Progenitor cell of endocrine pancreas (in vitro differentiated cells): ENCODE measurements at places on chromosomes 12 and 14.

DNA sequence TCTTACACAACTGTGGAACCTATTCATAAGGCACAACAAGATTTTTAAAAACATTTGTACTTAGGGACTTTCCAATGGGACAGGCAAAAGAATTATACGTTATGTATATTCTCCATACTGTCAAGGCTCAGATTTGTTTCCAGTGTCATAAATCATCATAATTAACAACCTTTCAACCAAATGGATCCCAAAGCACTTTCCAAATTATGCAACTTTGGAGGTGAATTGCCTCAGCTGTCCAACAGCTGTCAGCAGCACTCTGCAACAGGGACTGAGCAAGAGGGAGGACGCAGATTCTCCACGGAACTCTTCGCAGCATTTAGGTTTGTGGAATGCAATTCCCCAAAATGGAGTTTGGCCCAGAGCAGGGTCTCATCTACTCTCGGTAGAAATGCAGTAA lies 186.6 kb downstream of the PAX9 start:
- DNase-seq = no peak

GRCh38 chr14:95413289-95414215 lies 93.8 kb upstream of the CLMN start:
- DNase-seq = no peak

DNA sequence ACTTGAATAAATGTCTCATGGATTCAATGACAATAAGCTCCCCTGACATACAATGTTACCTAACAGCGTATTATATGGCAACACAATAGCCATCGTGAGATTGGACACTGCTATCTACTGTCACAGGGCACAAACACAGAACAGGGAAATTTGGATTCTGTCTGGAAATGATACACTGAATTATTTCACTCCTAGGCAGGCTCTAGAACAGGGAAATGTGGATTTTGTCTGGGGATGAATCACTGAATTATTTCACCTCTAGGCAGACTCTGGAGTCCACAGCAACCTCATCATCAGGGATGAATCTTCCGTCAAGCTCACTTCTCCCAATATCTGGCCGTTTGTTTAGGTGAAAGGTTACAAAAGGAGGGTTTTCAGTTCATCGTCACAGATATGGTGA lies 288.8 kb downstream of the TMEM132D start:
- no peak for DNase-seq

DNA sequence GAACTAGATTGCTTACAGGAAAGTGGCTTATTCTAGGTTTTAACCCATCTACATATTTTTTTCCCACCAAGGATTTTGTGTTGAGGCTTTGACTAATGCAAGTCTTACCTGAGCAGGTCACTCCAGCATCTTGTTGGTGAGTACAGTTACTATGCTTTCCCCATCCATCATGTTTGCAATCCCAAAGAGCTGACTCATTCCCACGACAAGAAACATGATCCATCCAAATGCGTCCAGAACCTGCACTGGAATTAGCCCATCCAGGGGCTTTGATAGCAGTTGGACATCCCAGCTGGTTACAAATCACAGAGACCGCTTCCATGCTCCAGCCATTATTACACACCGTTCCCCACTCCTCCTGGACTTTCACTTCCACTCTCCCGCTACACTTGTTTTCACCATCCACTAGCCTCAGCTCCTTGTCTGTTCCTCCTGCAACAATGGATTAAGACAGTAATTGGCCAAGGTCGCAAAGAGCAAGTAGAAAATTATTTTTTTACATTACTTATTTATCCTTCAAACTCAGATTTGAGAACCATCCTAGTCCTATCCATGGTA lies 2.5 kb downstream of the CD163 start:
- no peak for DNase-seq

DNA sequence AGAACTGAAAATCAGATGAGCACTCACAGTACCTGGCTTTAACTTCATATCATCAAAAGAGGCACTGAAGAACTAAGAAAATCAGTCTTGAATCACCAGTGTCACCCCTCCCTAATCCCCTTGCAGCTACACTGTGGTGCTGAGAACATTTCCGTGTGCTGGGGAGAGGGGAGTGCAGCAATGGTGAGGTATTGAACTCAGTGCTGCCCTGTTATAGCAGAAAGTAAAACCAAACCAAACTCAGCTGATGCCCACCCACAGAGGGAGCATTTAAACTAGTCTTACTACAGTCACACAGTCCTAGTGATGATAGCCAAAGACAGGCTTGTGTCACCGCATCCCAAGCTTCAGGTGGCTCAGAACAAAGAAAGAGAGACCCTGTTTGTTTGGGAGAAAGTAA lies 122.1 kb downstream of the CPNE8 start:
- DNase-seq = no peak

GRCh38 chr14:60646226-60646818 lies 3.0 kb downstream of the SIX1 start:
- DNase-seq = no peak

DNA sequence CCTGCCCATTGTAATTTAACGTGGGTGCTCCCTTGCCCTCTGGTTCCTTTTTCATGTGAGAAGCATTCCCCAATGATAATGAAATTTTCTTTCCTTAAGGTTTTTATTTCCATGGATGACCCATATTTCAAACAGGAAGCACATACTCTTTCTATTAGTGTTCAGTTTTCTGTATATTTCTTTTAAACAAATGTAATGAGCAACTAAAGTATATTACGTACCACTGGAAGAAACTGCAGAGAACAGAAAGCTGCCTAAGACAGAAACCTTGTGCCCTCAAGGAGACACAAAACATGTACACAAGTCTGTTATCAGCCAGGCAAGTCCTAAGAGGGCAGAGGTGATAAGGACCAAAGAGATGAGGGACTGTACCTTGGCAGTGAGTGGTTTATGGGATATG lies 414.9 kb downstream of the ETNK1 start:
- DNase-seq = no peak

GRCh38 chr14:66459603-66460002 lies 26.6 kb upstream of the CCDC196 start:
- DNase-seq = no peak

- no peak for DNase-seq
Observed at GRCh38 chr12:91215940-91216454, 33.4 kb upstream of the DCN start.

DNA sequence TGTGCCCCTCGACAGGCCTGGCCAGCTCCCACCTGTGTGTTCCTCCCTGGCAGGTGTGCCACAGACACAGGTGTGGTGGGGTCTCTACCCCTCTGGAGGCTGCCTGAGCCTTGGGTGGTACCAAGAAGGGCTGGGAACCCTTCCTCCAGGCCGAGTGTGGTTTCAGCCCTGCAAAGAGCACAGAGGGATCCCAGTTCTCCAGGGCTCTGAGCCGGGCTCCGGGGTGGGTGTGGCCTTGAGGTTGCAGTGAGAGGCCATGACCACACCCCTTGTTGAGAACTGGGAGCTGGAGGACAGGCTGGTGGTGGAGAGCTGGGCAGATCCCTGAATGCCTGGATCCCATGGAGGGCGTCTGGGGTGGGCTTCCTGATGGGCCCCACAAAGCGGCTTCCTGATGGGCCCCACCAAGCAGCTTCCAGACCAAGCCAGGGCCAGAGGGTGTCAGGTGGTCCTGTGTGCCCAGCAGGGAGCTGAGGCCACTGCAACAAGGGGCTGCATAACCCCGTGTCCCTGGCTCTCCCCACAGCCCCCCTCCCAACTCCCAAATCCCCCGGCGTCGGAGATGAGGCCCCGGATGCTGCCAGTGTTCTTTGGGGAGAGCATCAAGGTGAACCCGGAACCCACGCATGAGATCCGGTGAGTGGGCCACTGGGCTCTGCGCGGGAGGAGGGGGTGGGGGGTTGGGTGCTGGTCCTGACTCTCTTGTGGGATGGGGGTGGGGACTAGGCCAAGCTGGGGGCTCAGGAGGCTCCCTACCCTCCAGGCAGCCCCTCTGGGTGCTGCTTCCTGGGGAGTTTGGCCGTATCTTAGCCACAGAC lies 16.6 kb downstream of the RFLNA start:
- DNase-seq = no peak

DNA sequence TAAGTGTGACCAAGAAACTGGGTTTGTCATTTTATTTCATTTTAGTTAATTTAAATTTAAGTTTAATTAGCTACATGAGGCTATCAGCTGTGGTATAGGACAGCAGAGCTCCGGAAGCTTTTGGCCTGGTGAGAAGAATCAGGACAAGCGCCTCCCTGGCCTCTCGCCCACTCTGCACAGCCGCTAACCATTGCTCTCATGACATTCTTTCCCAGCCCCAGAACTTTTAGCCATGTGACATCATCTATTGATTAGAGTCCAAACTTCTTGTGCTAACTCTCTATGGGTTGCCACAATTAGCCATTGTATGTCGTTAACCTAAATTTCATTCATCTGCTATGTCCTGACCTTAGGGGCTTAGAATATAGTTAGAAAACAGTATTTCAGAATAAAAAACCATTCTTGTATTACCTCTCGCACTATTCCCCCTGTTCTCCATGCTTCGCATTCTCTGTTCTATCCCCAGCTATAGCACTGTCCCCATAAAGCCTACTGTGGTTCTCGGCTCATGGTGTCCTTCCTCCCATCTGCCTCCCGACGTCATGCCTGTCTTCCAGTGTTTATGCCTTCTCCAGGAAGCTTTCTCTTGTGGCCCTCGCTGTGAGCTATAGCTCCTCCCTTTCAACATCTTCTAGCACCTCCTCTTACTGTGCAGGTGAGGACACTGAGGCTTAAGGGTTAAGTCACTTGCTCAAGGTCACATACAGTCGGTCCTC lies 23.5 kb downstream of the SSH1 start:
- DNase-seq = no peak

DNA sequence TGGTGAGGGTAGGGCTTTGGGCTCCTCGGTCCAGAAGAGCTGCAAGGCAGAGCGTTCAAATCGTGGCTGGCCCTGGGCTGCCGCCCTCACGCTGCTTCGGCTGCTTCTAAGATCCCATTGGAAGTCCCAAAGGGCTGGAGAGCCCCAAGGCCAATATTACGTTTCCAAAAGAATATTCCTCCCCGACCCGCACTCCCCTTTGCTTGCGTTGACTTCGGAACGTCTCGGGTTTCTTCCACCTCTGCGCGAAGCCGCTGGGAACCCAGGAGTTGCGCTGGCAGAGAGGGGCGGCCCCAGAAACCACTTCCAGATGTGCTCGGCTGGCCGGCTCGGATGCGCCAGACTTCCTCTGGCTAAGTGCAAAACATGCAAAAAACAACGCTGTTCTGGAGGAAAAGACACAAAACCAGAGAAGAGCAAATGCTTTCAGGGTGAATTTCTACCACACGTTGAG lies at the start of gene GLT8D2:
Gene GLT8D2, minus strand, starts transcription at position 285 of the 454 bp plus-strand sequence. CDS start 30,539 bp downstream, outside the sequence.
- DNase-seq = no peak

- DNase-seq = no peak
Observed at GRCh38 chr14:24261969-24262327, 1.0 kb downstream of the TGM1 start.

- DNase-seq = no peak
Observed at GRCh38 chr12:75953312-75953906, 78.2 kb downstream of the PHLDA1 start.

- DNase-seq = no peak
Observed at GRCh38 chr12:130920723-130921381, 32.9 kb upstream of the ADGRD1 start.

DNA sequence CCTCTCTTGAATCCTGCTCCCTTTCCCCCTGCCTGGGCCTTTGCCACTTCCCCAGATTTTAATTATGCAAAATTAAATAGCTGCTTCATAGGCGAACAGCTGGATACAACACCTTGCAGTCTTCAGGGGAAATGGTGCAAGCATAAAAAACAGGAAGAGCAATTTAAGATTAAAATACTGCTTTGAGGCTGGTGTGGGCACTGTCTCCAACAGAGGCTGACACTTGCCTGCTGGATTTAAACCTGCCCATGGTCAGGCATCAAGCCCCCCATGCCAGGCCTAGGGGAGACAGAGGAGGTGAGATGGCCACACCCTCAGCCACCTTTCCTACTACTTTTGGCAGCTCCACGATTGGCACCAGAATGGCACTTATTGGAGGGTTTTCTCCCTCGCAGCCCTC lies 110.1 kb upstream of the DIO3 start:
- no peak for DNase-seq

GRCh38 chr12:31756977-31757420 lies 28.2 kb upstream of the AMN1 start:
- DNase-seq = no peak

GRCh38 chr14:81172881-81173280 lies 47.9 kb downstream of the GTF2A1 start:
- DNase-seq = no peak

DNA sequence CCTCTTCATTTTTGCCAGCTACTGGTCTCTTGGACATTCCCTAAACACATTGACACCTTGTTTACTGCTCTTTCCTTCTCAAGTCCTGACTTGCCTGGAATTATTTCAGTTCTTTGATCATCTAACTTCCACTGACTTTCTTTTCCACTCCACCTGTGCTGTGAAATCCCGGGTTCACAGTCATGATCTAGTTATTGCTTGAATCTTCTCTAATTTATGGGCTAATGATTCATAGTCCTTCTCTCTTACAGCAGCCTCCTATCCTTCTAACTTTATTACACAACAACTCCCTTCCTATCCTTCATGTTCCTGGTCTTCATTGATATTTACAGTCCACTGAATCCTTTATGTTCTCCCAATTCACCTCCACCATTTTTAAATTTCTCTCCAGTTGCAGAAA lies 260.1 kb downstream of the C12orf75 start:
- no peak for DNase-seq

GRCh38 chr12:70070494-70071007 lies 172.7 kb upstream of the CNOT2 start:
- DNase-seq = no peak

DNA sequence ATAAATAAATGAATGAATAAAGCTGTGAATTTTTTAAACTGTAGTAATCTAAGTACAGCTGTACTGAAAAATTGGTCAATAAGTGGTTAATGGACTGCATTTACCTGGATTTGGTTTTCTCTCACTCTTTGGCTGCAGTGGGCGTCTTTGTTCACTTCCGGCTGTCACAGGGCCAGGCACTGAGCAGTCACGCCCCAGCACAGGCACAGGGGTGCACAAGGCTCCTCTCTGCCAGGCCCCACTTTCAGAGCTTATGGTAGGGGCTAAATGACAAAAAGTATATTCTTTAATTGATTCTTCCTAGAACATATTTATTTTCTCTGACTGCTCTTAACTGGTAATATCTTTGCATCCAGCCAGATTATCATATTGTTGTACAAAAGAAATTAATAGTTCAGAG lies 70.6 kb upstream of the DYNC1H1 start:
- no peak for DNase-seq

DNA sequence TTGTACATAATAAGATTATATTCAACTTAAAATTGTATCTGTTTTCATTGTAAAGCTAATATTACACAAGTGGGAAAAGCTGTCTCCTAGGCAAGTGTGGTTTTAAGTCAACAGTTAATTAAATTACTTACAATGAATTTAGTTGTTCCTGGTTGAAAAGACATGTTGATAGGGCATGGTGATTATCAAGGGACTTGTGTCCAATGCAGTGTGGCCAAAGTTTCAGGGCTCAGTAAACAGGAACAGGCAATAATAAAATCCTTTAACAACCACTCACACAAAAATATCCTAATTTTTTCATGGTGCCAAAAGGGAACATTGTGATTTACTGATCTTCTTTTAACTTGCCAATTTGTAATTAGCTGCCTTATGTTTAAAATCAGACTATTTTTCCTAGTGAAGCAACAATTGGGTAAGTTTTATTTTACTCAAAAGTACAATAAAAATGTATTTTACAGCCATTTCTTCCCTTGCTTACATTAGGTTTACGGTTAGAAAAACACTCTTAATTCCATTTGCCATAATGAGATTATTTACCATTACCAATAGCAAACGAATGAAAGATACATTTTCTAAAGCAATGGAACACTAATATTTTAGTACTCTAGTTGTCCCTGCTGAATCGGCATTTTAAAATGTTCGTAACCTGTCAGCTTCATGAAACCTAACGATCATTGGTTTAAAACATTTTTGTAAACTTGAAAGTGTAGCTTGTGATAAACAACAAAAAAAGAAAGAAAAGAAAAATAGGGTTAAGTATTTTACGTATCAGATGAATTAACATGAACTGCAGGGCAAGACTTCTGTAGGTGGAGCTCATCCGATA lies 1.8 kb upstream of the WNK1 start:
- DNase-seq = no peak
